ENCODE measurements at places on chromosomes 12 and 14.
A peak's percentile ranks its signal among the peaks of the same experiment; 100 is the strongest.

GRCh38 chr12:90020014-90020413 is 311.4 kb upstream of the ATP2B1 start:
- no peak for DNase-seq

- DNase-seq = no peak
Observed at GRCh38 chr14:100065942-100066574, 836 bp downstream of the EVL start.

GRCh38 chr12:98221243-98221808 is 294.1 kb upstream of the TMPO start:
- no peak for DNase-seq

DNA sequence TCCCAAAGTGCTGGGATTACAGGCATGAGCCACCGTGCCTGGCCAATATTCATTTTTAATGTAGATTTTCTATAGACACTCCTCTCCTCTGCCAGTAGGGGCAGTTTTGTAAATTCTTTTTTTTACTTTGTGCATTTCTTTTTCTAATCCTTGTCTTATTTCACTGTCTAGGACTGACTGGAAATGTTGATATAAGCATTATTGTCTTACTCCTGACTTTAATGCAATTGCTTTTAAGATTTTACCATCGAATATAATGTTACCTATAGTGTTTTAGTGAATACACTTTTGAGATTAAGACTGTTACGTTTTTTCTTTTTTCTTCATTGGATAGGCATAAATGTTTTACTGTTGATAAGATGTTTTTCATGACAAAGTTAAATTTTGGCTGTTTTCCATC is 35.4 kb upstream of the EMP1 start:
- DNase-seq = no peak

GRCh38 chr14:73238424-73238852 is 1.1 kb downstream of the PAPLN start:
- peak; percentile 12 for DNase-seq

DNA sequence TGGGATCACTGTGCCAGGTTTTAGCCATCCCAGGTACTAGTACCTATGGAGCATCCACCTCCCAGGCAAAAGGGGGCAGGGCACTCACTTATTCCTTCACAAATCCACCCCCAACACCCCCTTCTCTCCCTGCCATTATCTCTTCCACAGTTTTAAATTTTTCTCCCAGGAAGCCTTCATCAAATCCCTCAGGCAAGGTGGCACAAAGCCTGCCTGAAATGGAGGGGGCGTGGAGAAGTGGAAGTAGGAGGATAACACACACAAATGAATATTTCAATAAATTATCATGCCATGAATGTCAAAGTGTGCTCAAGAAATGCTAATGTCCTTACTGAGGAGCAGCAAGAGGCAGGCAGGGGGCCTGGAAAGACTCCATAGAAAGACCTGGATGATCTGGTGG is 4.7 kb upstream of the CHST11 start:
- no peak for DNase-seq

DNA sequence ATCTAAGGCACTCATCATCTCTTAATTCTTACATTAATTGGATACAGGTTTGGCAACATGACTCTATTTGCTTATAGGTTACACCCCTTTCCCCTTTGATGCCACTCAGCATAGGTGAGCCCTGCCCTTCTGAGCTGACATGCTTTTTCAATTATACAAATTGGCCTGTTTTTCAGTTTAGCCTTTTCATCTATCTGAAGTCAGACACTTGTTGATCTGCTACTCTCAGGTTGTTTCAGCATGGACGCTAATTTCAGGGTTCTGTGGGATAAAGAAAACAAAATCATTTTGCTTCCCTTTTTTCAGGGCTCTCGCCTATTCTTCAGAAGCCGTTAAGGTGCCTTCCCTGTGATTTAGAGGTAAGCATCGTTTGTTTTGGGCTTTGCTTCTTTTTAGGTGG is 55.3 kb downstream of the DACT1 start:
- no peak for DNase-seq

- no peak for DNase-seq
Observed at GRCh38 chr14:65301862-65302539, 110.5 kb upstream of the FUT8 start.

DNA sequence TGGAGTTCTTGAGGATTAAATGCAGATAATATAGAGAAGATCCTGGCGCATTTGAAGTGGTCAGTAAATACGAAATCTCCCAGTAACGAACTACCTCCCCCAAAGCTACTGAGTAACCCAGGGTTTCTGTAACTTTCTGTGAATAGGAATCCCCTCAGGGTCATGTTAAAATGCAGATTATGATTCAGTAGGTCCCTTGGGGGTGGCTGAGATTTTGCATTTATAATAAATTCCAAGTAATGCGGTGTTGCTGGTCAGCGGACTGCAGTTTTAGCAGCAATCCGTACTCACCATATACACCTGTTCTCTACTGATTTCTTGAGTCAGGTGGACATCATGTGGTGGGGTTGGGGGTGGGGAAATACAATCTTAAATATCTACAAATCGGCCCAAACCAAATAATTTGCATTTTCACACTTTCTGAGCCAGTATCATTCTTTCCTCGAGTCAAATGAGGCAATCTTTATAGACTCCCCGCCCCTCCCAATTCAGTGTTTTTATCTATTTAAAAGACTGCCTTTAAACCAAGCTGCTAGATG is 868 bp downstream of the SPATA7 start:
- no peak for DNase-seq

DNA sequence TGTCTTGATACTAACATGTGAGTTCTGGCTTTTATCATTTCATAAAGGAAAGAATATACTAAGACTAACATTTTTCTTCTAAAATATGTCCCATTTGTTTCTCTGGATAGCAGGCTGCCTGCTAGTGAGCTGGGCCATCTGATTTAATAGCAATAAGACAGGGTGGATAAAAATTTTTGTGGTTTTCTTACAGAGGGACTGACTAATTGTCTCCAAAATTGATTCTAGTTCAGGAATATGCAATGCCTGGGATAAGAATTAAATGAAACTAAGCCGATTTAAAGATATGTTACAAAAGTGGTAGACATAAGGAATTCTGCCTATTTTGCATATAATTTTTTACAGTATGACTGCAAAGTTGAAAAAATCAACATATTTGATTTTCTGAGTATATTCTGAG is 252.9 kb upstream of the NAV3 start:
- no peak for DNase-seq

GRCh38 chr14:64692986-64693809 is 11.0 kb upstream of the PLEKHG3 start:
- DNase-seq = no peak

- DNase-seq = no peak
Observed at GRCh38 chr12:56350662-56351061, 9.2 kb downstream of the STAT2 start.

GRCh38 chr14:58722441-58722840 is 84.7 kb downstream of the DACT1 start:
- no peak for DNase-seq

- no peak for DNase-seq
Observed at GRCh38 chr14:22824711-22825359, 4.9 kb upstream of the MRPL52 start.

GRCh38 chr14:93003945-93004698 is 81.2 kb downstream of the CHGA start:
- DNase-seq = no peak

DNA sequence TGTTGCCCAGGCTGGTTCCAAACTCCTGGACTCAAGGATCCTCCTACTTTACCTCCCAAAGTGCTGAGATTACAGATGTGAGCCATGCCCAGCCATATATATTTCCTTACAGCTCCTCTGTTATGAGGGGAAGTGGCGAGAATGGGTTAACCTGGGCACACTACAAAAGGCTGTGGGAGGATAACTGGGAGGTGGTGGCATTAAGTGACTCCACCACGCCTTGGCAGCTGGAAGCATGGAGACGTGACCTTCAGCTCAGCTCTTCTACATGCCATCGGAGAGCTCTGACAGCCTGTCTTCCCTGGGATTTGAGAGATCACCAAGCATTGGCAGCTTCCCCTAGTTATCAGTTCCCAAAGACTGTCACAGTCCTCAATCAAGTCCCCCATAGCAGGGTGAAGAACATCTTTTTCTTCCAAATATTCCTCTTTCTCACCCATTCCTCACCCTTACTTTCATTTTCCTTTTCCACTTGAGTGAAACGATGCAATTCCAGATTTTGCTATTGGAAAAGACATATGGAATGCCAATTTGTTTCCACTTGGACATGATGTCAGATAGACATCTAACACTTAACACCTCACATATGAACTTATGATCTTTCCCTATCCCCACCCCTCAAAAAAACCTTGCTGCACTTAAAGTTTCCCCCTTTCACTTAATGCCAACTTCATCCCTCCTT is 48.5 kb downstream of the PHLDA1 start:
- no peak for DNase-seq

DNA sequence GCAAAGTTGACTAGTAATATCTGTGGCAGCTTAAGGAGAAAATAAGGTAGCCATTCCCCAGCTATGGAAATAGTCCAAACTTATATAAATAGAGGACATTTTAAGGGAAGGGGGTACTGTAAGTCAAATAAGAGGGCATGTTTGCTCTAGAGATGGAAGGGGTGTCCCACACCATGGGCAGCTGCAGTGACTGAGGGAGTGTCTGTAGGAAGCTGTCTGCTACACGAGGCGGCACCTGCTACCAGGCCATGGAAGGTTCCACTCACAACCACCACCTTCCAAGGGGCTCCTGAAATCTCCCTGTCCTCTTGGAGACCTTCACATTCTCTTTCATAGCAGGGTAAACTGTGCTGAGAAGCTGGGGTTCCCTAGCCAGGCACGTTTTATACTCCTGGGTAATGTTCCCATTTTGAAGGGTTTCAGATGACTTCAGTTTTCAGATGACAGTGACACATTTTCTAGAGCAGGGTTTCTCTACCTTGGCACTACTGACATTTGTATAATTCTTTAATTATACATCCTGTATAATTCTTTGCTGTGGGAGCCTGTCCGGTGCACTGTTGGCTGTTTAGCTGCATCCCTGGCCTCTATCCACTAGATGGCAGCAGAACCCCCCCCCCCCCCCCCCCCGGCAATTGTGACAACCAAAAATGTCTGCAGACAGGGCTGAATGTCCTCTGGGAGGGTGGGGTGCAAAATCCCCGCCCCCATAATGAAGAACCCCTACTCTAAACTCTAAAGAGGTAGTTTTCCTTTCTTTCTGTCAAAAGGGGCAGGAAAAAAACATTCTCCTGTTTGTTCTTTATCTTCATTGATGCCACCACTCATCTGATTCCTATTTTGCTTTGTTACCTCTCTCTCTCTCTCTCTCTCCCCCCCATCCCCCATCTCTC is 11.6 kb upstream of the SMCO2 start:
- DNase-seq = no peak

GRCh38 chr12:107079172-107080011 is 14.0 kb downstream of the CRY1 start:
- no peak for DNase-seq

DNA sequence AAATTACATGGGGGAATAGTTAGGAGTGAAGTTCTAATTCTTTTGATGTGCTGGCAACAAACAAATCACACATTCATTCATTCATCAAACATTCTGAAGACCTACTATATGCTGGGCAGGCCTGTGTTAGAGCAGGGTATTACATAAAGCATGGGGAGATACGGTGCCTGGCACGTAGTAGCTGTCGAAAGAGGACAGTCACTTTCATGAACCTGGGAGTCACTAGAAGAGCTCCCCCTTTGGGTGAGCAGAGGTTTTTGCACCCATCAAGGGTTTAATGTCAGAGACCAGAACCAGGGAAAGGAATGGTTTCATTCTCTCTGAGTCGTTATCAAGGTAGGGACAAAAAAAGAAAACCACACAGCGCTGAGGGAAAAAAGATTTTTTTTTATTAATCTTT is 10.0 kb downstream of the LHX5 start:
- no peak for DNase-seq

DNA sequence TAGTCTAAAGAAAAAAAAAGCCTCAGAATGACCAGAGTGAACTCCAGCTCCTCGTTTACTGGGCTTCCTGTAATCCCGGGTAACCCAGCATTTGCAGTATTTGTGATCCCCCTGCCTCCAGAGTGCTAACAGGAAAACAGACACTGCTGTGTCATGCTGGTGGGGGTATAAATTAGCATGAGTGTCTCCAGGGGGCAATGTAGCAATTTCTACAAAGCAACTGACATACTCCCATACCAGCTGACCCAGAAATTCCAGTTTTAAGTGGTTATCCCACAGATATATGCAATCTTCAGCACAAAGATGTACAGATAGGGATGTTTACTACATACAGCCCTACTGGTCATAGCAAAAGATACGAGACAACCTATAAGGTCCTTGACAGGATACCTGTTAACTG is 18.8 kb downstream of the TTC7B start:
- DNase-seq = no peak

DNA sequence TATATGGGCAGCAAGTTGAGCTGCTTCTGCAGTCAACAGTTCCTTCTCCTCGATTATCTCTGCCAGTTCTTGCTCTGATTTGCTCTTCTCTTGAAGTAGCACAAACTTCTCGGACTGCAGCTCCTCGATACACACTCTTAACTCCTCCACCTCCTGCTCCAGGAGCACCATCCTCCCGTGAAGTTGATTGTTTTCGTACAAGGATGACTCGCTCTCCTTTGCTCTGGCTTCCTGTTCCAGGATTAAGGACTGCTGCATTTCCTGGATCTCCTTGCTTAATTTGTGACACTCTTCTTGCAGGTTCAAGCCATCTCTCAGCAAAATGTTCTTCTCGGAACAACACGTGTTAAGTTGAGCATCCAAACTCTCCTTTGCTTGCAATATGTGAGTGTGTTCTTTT is 56.2 kb upstream of the VPS33A start:
- no peak for DNase-seq

DNA sequence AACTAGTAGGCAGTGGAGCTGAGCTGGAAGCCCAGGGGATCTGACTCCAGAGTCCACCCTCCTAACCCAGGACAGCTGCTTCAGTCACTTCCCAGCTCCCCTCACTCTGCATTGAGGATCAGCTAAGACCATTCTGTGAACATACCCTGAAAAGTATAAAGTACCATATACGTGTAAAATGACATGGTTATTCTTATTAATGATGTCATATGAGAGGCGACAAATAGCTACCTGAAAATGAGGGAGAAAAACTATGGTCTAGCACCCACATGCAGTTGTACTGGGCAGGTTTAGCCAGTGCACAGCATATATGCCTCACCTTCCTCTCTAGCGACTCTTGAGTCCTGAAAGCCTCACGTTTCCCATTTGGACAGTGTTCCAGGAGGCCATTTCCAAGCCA is 461.9 kb downstream of the RAD51B start:
- no peak for DNase-seq

DNA sequence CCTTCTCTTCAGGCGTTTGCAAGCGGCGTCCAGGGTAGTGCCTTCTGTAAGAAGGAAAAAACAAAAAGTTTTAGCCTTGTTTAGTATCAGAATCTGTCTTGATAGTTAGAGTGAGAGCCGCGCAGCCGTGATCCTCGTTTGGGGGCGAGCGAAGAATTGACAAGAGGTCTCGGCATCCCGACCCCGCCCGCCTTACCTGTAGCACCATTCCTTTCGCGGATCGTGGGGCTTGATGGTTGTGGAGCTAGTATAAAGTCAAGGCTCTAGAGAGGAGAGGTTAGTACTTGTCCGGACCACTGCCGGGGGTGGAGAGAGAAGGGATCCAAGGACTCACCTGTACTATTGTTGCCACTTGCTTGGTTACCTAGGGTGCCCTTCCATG is 494 bp downstream of the TMTC3 start:
- DNase-seq = no peak

- DNase-seq = peak; percentile 51
Observed at GRCh38 chr12:124687174-124687902, 119.9 kb upstream of the NCOR2 start.

GRCh38 chr12:109714913-109715244 is 1.3 kb downstream of the FAM222A start:
- no peak for DNase-seq

- DNase-seq = no peak
Observed at GRCh38 chr14:85010186-85010585, 519.8 kb upstream of the FLRT2 start.

GRCh38 chr14:45891417-45892080 is 638.5 kb upstream of the MIS18BP1 start:
- no peak for DNase-seq
